ENCODE measurements at places on chromosomes 6 and 20. TPM values are rescaled to one million over a fixed set of nuclear protein-coding genes. Genes with fewer than 3 reads are reported as not detected.

IRF4 gene
- total RNA-seq: 0.28 TPM

FUT9 gene
- not detected for total RNA-seq

RIPPLY2 gene
- total RNA-seq: not detected

TGM2 gene
- 457 TPM for total RNA-seq

LY6G6C gene
- under 0.01 TPM for total RNA-seq

PCMTD2 gene
- total RNA-seq: 25.3 TPM

SLC12A5 gene
- not detected for total RNA-seq

NKX2-2 gene
- not detected for total RNA-seq

CHRNA4 gene
- not detected for total RNA-seq

SEMG1 gene
- total RNA-seq: not detected

C6orf52 gene
- total RNA-seq: 0.56 TPM

SLC22A3 gene
- total RNA-seq: 2.3 TPM

RIPOR3 gene
- total RNA-seq: 13.2 TPM

CRIP3 gene
- not detected for total RNA-seq

RIMS1 gene
- 17.1 TPM for total RNA-seq

CEP85L gene
- total RNA-seq: 18.3 TPM

INSM1 gene
- total RNA-seq: not detected

BMP6 gene
- total RNA-seq: 22.0 TPM

TBX18 gene
- 37.5 TPM for total RNA-seq

COL11A2 gene
- total RNA-seq: 0.56 TPM

MYLK4 gene
- total RNA-seq: 0.28 TPM

DPPA5 gene
- total RNA-seq: not detected

ANKRD66 gene
- not detected for total RNA-seq

ZFP57 gene
- not detected for total RNA-seq

RIPOR2 gene
- 1.1 TPM for total RNA-seq

OR2H1 gene
- not detected for total RNA-seq

LST1 gene
- not detected for total RNA-seq

LY6G6F gene
- total RNA-seq: not detected

ELOVL4 gene
- total RNA-seq: 6.2 TPM

SALL4 gene
- total RNA-seq: under 0.01 TPM

ACTL10 gene
- 2.7 TPM for total RNA-seq

HLA-G gene
- not detected for total RNA-seq

C2 gene
- 6.8 TPM for total RNA-seq

CDH26 gene
- 0.28 TPM for total RNA-seq

PHF3 gene
- total RNA-seq: 60.6 TPM

All from regular cardiac myocyte (primary cell).